ENCODE measurements at places on chromosomes 3 and 15.

DNA sequence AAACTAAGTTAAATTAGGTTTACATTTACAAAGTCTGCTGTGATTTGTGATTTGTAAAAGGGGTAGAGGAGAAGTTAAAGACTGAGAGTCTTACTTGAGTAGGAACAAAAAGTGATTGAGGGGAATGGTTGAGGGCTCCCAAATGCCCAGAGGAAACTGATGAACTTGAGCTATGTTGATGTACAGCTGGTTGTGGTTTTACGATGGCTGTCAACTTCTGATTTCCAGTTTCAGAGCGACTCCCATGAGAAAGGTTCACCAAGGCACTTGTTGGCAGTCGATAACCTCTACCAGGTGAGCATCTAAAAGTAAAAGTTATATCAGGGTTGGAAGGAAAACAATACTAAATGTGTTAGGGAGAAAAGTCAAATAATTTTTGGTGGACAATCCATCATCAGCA, 91.0 kb downstream of the XRN1 start:
- no peak for DNase-seq

GRCh38 chr3:21942328-21942727, 191.3 kb upstream of the ZNF385D start:
- DNase-seq: peak; percentile 33

DNA sequence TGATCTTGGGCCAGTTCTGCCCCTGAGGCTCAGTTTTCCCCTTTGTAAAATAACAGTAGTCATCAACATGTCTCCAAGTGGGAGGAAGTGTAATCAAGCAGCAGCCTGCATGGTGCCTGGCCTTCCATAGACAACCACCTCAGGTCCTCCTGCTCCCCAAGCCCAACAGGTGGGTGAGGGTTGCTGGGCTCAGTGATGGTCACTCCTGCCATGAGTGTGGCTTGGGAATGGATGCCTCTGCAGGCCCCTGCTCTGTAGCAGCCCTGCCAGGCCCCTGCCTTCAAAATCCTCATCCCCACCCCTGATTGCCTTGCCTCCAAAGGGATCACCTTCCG, 59.1 kb upstream of the SLC6A1 start:
- no peak for DNase-seq

DNA sequence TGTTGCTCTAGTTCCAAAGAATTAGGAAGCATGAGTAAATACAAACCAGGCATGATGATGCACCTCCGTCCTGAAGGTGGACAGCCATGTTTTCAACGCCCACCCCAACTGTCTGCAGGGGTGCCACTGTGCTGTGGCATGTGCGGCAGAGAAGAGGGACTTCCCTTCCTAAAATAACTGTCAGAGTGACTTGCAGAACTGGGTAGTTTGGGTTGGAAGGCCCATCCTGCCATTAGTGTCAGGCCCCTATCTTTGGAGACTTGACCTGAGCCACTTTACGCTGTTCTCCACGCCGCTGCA, 17.4 kb upstream of the STAB1 start:
- no peak for DNase-seq

- no peak for DNase-seq
Measured at GRCh38 chr15:71207141-71207540, 91.9 kb downstream of the THSD4 start.

DNA sequence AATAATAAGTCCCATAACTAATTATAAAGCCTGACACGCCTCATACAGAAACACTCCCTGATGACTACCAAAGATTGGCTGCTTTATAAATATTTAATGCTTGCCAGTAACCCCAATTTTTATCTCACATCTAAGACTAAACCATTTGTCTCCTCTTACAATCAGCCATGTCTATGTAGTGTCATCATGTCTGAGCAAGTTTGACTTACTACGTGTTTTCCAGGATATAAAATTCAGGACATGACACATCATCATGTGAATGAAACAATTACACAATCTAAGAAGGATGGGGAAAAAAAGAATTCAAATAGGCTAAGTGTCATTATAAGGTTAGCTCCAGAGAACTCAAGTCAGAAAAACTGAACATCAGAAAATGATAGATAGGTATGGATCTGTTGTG, 208.7 kb downstream of the MECOM start:
- no peak for DNase-seq

DNA sequence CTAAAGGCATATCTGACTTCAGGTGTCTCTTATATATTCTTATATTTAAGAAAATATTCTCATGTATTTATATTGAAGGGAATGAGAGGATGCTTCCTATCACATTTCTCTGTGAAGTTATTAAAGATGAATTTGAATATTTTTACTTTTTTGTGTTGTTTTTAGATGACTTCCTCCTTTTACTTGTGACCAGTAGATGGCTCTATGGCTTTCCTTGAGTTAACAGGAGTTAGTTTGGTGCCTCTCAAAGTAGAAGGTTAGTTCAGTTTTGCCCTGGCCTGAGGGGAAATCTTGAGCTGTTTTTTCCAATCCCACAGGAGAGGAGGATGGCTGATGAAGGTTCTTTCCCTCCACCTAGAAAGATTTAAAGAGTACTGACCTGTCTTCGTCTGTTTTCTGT, 80.7 kb downstream of the SQOR start:
- DNase-seq: no peak

- DNase-seq: no peak
Measured at GRCh38 chr3:12578742-12579141, 21.9 kb downstream of the MKRN2 start.

GRCh38 chr3:171113716-171114115, 87.2 kb upstream of the SLC2A2 start:
- no peak for DNase-seq

DNA sequence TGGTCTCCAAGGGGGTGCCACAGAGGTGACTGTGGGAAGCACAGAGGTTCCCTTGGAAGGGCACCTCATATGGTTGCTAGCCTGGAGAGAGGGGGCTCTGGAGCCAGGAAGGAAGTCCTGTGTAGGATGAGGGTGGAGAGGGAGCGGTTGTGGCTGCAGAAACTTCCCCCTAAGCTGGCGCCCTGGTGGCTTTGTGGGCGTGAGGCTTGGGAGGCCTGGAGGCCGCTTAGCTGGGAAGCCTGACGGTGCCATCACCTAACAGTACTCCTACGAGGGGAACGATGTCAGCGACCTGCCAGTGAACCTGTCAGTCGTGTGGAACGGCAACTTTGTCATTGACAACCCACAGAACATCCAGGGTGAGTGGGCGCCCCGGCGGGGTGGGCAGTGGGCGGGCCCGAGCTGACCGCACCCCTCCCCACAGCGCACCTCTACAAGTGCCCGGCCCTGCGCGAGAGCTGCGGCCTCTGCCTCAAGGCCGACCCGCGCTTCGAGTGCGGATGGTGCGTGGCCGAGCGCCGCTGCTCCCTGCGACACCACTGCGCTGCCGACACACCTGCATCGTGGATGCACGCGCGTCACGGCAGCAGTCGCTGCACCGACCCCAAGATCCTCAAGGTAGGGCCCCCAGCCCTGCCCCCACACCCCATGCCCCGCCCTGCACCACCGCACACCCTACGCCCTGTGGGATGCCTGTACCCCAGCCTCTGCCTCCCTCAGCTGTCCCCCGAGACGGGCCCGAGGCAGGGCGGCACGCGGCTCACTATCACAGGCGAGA, 31.0 kb downstream of the PLXNA1 start:
- no peak for DNase-seq

- peak; percentile 73 for DNase-seq
Measured at GRCh38 chr3:14849638-14850230, 31.0 kb downstream of the FGD5 start.

DNA sequence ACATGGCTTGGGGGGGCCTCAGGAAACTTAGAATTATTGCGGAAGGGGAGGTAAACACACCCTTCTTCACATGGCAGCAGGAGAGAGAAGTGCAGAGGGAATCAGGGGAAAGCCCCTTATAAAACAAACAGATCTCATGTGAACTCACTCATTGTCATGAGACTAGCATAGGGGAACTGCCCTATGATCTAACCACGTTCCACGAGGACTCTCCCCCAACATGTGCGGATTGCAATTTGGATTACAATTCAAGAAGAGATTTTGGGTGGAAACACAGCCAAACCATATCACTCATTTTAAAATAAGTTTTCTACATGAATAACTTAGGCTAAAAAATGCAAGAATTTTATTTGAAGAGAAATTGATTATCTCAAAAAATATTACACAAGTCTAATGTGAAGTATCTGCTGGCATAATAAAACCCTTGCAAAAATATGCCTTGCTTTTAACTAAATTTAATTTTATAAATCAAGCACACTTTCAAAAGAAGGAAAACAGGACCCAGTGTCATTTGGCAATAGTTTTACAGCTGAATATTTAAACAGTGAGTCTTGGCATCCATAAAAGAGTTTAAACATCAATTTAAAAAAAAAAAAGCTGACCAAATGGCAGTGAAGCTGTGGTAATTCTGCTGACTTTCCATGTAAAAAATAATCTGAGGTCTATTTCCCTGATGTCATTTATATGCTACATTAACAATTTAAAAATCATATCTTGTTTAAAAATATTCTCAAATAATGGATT, 1057.2 kb downstream of the NAALADL2 start:
- no peak for DNase-seq

GRCh38 chr15:61099020-61099810, 129.9 kb downstream of the RORA start:
- DNase-seq: no peak

- DNase-seq: no peak
Measured at GRCh38 chr3:6640907-6641306, 220.0 kb upstream of the GRM7 start.

Data from left hindlimb (tissue), 1 donor.